ENCODE measurements at places on chromosomes 5 and 9.
A peak's percentile ranks its signal among the peaks of the same experiment; 100 is the strongest.

DNA sequence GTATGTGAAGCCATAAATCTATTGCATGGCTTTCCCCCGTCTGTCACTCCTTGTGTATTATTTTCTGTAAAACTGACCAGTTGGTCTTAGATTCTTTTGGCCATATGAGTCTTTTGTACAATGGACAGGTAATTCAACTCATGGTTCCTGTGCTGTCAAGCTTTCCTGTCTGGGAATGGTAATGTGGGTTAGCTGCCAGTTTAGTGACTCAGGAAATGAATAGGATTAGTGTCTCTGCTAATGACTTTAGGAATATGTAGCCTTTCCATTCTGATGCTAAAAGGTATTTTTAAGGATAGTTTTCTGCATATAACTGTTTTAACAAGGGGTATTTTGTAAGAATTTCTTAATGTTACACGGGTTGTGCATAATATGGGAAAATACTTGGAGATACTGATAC is 182.7 kb downstream of the PBX3 start:
- no peak for DNase-seq

GRCh38 chr5:171427318-171428167 is 8.1 kb downstream of the FGF18 start:
- no peak for DNase-seq

- no peak for DNase-seq
Observed at GRCh38 chr5:179439181-179439985, 94.1 kb upstream of the ADAMTS2 start.

DNA sequence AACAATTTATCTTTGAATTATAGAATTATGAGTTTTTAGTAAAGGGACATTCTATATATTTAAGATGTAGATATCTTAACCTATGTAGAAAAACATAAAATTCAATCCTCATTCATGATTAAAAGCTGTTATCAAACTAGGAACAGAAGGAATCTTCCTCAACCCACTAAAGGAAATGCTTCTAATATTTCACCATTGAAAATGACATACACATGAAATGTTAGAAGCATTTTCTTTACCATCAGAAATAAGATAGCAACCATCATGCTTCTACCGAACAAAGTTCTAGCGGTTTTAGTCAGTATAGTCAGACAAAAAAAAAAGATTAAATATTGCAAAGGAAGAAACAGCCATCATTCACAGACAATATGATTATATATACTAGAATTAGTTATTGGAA is 32.2 kb downstream of the SHOC1 start:
- DNase-seq = no peak

DNA sequence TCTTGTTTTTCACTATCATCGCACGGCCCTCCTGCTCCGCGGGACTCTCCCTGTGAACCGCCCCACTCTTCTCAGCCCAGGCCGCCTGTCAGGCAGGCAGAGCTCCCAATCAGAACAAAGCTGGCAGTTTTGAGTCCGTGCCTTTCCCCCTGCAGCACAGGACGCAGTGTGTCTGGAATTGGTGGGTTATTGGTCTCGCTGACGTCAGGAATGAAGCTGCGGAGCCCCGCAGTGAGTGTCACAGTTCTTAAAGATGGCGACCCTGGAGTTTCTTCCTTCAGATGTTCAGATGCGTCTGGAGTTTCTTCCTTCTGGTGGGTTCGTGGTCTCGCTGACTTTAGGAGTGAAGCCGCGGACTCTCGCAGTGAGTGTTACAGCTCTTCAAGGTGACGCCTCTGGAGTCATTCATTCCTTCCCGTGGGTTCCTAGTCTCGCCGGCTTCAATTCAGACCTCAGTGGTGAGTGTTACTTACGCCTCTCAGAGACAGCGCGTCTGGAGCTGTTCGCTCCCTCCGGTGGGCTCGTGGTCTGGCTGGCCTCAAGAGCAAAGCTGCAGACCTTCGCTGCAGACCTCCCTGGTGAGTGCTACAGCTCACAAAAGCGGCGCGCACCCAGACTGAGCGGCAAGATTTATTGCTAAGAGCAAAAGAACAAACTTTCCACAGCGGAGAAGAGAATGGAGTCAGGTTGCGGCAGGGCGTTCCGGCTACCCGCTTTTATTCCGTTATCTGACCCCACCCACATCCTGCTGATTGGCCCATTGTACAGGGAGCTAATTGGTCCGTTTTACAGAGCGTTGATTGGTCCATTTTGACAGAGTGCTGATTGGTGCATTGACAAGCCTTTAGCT is 7.4 kb downstream of the ZDHHC11B start:
- no peak for DNase-seq

- no peak for DNase-seq
Observed at GRCh38 chr5:161804263-161804662, 43.7 kb upstream of the GABRA1 start.

DNA sequence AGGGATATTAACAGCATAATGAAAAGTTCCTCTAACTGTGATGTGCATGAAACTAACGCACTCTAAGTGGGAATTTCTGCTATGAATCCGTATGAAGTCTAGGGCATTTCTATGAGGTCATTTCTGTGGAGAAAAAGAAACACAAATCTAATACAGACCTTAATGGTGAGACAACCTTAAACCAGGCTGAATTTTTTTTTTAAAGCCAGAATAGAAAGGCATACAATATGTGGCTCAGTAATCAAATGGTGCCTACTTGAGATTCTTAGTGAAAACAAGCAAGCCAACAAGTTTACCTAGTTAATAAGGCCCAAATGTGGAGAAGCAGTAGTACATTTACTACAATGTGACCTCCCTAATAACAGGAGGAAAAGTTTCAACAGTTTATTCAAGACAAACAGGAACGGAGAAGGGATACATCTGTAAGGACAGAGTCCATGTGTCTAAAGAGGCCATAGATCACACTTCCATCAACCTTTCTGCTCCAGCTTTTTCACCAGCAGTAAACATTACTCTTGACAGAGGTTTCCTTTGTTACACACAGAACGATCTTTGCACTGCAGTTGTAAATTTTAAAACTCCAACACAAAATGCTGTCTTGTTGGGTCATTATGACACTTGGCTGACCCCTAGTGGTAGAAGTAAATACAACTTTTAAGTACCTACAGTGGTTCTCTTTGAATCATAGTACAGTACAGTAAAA is 26.2 kb downstream of the CARNMT1 start:
- peak; percentile 47 for DNase-seq

- no peak for DNase-seq
Observed at GRCh38 chr5:57549566-57549965, 67.0 kb upstream of the ACTBL2 start.

GRCh38 chr9:21252721-21253547 is 13.1 kb upstream of the IFNA14 start:
- no peak for DNase-seq

DNA sequence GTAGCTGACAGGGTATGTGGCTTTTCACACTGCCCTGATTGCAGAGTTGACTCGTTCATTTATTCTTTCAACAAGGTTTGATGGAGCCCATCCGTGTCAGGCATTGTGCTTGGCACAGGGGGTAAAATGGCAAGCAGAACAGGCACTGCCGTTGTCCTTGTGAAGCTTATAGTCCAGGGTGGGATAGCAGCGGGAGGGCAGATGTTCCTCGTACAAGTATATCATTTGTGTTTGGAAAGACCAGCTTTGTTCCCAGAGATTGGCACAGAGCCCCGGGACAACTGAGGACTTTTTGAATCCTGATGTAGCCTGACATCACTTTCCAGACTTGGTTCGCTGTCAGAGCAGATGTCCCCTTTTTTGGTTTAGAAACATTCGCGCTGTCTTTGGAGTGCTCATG is 50.9 kb downstream of the MVB12B start:
- no peak for DNase-seq

DNA sequence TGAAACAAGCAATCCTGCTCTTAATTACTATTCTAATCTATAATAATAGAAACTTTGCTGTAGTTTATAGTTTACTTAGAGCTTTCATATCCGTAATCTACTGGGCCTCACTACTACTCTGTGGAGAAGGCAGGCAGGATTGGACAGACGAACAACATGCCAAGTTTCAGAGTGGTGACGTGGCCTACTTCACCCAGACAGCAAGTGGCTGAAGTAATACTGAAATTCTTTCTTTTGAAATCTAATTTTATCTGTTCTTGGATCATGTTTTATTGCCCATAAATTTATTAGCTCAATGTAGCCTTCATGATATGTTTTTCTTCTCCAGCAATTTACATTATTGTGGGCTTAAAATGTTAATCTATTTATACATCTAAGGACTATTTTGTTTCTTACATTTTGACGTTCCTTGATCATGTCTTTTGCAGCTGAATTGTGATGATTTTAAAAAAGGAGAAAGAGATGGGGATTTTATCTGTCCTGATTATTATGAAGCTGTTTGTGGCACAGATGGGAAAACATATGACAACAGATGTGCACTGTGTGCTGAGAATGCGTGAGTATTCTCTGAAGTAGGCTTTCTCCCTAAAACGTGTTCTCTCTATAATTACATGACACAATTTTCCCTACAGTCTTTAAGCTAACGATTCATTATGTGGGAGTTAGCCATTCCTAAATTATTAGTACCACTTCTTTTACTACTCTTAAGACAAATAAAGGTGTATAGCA is 22.4 kb downstream of the SPINK5 start:
- no peak for DNase-seq

GRCh38 chr5:18534119-18534518 is 899.9 kb downstream of the TAF11L14 start:
- DNase-seq = no peak

GRCh38 chr5:122390154-122390553 is 78.1 kb downstream of the SNCAIP start:
- DNase-seq = no peak

DNA sequence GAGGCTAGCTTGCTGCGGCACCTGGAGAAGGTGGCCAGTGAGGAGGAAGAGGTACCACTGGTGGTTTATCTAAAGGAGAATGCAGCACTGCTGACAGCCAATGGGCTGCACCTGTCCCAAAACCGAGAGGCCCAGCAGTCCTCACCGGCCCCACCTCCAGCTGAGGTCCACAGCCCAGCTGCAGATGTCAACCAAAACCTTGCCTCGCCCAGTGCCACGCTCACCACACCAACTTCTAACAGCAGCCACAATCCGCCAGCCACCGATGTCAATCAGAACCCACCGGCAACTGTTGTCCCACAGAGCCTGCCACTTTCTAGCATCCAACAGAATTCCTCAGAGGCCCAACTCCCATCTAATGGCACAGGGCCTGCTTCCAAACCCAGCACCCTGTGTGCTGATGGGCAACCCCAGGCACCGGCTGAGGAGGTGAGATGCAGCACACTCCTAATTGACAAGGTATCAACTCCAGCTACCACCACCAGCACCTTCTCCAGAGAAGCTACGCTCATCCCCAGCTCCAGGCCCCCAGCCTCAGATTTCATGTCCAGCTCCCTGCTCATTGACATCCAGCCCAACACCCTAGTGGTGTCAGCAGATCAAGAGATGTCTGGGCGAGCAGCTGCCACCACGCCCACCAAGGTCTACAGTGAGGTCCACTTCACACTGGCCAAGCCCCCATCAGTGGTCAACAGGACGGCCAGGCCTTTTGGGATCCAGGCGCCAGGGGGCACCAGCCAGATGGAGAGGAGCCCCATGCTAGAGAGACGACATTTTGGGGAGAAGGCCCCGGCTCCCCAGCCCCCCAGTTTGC is 8.0 kb downstream of the SYNPO start:
- DNase-seq = no peak

- no peak for DNase-seq
Observed at GRCh38 chr9:83675466-83675865, 32.3 kb downstream of the UBQLN1 start.

GRCh38 chr9:19380826-19381075 is 715 bp upstream of the RPS6 start:
- no peak for DNase-seq

GRCh38 chr5:2995667-2996066 is 244.2 kb upstream of the IRX2 start:
- DNase-seq = no peak

- DNase-seq = no peak
Observed at GRCh38 chr5:122391621-122392020, 79.6 kb downstream of the SNCAIP start.

- DNase-seq = no peak
Observed at GRCh38 chr9:136693490-136694162, 6.4 kb upstream of the AGPAT2 start.

GRCh38 chr5:38806775-38807258 is 39.0 kb upstream of the OSMR start:
- DNase-seq = no peak

DNA sequence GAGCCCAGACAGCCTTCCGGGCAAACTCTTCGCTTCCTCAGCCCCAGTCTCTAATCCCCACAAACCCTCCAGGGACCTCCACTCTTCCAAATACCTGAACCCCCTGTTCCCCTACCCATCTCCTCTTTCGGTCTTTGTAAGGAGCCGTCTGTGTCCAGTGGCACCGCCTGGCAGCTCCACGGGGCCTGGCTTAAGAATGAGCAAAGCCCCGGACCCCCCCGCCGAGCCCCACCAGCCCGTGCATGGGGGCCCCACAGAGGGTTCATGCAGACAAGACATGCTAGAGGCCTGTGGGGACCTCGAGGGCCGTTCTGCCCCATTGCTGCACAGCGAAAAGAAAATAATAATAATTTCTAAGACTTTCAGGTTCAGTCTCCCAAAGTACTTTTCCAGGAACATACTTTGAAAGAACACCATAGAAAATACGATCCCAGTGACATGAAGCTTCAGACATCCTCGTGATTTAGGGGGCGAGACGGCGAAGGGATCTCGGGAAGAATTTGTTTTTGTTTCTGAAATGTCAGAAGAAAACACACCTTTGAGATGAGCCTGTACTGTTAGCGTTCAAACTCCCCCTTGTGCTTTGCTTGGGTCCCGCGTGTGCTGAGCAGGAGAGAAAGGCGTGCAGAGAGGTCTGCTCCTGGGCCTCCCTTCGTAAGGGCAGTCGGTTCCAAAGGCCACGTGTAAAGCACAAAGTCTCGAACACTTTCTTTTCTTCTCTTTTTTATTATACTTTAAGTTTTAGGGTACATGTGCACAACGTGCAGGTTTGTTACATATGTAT is 49.2 kb downstream of the IRX2 start:
- DNase-seq = no peak

- no peak for DNase-seq
Observed at GRCh38 chr9:136004712-136005111, 43.5 kb upstream of the UBAC1 start.

- DNase-seq = no peak
Observed at GRCh38 chr5:9774472-9775079, 144.4 kb upstream of the TAS2R1 start.

DNA sequence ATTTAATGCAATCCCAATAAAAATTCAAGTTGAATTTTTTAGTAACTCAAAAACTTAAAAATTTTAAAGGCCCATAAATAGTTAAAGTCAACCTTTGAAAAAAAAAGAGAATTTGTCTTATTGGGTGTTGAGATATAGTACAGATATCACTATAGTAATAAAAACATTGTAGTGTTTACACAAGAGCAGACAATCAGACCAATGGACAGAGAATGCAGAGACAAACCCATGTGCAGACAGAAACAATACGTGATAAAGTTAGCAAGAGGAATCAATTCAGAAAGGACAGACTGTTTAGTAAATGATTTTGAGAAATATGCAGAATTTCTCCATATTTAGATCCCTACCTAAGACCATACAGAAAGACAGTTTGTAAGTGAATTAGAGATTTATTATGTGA is 33.9 kb downstream of the GOLGA1 start:
- no peak for DNase-seq

DNA sequence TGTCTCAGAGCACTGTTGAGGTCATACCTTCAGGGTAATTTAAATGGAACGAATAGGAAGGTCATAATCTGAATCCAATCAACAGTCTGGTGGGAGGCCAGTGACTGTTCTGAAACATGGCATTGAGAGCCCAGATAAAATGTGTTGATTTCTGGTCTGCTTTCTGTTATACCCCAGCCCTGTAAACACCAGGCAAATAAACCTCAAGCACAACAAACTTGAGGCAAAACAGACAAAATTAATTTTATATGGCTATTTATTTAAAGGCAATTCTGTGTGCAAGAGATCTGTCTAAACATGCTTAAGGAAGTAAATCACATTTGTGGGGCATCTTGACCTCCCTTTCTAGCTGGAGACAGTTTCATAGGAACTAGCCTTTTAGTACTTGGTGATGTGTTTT is 140.9 kb upstream of the SPEF2 start:
- no peak for DNase-seq

All from COR-L47 (cell line).